ENCODE measurements at places on chromosomes 12 and 14.
A peak's percentile ranks its signal among the peaks of the same experiment; 100 is the strongest.

- DNase-seq = no peak
Observed at GRCh38 chr14:30796707-30797106, 77.7 kb upstream of the COCH start.

GRCh38 chr14:77092676-77093075 is 5.4 kb upstream of the CIPC start:
- no peak for DNase-seq

DNA sequence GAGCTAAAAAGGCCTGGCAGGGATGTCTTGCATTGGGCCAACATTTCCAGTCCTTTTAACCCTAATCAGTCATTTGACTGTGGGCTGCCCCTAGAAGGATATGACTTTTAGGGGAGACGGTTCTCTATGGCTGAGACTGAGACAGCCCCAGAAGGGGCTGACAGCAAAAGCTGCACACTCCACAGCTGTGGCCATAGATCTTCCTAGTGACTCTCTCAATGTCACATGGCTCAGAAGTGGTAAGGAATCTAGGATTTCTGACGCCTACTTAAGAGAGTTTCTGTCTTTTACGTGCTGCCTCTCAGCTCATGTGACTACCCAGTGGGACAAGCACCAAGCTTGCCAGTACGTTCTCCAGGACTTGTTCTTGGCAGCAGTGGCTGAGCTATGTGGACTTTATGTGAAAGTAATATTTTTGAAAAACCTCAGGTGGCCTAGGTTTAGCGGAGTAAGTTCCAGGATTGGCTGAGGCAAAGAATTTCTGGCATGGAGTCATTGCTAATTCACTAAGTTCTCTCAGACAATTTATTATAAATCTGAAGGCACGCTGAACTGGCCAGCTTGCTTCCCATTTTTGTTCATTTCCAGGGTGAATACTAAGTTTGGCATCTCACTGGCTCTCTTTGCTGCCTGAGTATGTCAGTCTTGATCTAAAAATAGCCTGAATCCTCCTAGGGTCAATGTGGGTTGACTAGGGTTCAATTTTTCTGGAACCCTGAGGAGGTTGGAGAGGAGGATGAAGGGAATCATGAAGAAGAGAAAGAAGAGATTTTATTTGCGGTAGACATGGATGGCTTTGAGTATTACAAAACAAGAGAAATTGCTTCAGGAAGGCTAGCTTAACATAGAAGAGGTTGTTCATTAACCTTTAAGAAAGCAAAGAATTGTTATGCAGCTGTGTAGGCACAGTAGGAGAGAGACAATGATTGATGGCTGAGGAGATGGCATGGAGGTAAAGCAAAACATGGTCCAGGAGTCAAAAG is 271.8 kb downstream of the AEBP2 start:
- DNase-seq = peak; percentile 93

- DNase-seq = no peak
Observed at GRCh38 chr14:68896132-68896531, 83.0 kb downstream of the ACTN1 start.

GRCh38 chr14:103188810-103189480 is 65.7 kb downstream of the TNFAIP2 start:
- peak; percentile 33 for DNase-seq

DNA sequence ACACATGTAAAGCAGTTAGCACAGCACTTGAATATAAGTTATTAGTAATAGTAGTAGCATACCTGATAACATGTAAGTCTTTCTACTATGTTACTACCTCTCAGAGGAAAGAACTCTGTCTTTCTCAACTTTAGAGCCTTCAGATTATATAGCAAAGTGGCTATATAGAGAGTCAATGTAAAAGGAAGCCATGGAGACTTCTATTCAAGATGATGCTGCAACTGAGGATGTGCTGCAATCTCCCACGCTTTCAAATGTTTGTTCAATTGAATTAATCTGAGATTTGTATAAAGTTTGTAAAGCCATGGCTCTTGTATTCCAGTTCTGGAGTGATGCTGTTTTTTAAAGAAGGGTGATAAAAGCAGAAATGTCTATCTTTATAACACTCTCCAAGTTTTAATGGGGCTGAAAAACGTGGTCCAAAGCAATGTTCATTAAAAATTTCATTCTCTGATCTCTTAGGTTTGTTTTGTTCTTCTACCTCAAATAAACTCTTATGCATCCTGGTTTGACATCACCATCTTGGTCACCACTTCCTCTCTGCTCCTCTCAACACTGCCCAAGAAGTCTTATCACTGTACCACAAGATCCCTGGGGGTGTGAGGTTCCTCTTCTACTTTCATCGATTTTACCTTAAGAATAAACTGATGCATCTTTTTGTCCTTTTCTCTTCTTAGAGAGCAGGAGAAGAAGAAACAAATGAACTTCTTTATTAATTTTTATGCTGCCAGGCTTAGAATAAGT is 40.6 kb downstream of the C12orf42 start:
- no peak for DNase-seq

DNA sequence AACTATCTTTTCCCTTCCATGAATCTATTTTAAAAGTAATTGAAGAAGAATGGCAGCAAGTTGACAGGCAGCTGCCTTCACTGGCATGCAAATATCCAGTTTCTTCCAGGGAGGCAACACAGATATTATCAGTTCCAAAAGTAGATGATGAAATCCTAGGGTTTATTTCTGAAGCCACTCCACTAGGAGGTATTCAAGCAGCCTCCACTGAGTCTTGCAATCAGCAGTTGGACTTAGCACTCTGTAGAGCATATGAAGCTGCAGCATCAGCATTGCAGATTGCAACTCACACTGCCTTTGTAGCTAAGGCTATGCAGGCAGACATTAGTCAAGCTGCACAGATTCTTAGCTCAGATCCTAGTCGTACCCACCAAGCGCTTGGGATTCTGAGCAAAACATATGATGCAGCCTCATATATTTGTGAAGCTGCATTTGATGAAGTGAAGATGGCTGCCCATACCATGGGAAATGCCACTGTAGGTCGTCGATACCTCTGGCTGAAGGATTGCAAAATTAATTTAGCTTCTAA is 18.4 kb downstream of the TMPO start:
- DNase-seq = peak; percentile 74

GRCh38 chr12:59736359-59736758 is 140.5 kb downstream of the SLC16A7 start:
- DNase-seq = no peak

GRCh38 chr12:20695232-20695631 is at the start of gene SLCO1C1:
SLCO1C1 (plus strand) TSS chr12:20695332; CDS start chr12:20699577, 4,245 bp downstream.
- no peak for DNase-seq

- no peak for DNase-seq
Observed at GRCh38 chr12:38102197-38102596, 214.4 kb upstream of the ALG10B start.

DNA sequence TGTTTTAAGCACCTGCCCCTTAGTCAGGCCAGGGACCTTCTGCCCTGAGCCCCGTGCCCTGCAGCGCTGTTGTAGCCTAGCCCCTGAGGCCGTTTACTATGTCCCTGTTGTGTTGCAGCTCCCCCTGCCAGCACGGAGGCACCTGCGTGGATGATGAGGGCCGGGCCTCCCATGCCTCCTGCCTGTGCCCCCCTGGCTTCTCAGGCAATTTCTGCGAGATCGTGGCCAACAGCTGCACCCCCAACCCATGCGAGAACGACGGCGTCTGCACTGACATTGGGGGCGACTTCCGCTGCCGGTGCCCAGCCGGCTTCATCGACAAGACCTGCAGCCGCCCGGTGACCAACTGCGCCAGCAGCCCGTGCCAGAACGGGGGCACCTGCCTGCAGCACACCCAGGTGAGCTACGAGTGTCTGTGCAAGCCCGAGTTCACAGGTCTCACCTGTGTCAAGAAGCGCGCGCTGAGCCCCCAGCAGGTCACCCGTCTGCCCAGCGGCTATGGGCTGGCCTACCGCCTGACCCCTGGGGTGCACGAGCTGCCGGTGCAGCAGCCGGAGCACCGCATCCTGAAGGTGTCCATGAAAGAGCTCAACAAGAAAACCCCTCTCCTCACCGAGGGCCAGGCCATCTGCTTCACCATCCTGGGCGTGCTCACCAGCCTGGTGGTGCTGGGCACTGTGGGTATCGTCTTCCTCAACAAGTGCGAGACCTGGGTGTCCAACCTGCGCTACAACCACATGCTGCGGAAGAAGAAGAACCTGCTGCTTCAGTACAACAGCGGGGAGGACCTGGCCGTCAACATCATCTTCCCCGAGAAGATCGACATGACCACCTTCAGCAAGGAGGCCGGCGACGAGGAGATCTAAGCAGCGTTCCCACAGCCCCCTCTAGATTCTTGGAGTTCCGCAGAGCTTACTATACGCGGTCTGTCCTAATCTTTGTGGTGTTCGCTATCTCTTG is 7.6 kb downstream of the DLK1 start:
- DNase-seq = no peak

- DNase-seq = no peak
Observed at GRCh38 chr12:95055057-95055456, 18.4 kb downstream of the NR2C1 start.

DNA sequence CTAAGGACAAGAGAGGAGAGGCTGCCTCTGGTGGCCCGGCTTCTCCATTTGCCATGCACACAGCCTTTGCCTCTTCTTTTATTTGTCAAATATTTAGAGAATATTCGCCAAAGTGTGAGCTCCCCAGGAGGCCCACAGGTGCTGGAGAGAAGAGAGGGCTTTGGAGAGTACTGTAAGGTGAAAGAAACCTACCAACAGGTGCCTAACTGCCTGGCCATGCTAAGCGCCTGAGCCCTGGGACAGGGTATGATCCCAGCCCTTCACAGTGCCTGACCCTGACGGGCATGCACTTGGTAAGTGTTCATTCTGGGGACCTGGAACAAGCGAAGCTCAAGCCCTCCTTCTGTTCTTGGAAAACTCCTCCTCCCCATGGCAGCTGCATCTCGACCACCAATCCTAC is 106.1 kb downstream of the DPF3 start:
- DNase-seq = no peak

GRCh38 chr12:51889216-51890132 is 1.6 kb downstream of the ANKRD33 start:
- no peak for DNase-seq

DNA sequence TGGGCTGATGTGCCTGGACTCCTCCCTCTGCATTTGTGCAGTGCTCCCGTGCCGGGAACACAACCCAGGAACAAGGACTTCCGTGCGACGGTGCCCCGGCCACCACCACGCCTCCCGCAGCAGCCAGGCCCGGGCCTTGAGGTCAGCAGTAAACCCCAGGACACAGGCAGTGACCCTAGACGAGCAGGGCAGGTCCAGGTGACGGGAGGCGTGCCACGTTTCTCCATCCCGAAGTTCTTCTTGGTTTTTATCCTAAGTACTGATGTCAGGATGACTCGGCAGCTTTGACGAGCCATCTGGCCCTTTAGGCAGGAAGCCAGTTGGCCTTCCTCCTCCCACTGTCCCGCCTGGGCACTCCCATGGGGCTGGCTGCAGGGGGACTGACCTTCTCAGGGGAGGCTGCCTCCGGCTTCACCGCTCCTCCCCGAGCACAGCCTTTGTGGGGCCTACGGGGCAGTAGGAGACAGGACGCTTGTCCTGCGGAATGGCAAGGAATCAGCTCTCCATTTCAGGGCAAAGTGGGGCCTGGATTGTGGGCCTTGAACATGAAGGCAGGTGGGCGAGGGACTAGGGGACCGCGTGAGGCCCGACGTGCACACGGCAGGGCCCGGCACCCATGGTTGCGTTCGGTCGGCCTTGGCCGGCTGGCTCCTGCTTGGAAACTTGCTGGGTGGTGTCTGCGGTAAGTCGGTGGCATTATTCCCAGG is 94.1 kb downstream of the FBXL14 start:
- DNase-seq = peak; percentile 86

GRCh38 chr12:94266796-94267536 is 118.6 kb downstream of the PLXNC1 start:
- peak; percentile 95 for DNase-seq

GRCh38 chr12:28446031-28446430 is 255.8 kb downstream of the CCDC91 start:
- DNase-seq = peak; percentile 30

DNA sequence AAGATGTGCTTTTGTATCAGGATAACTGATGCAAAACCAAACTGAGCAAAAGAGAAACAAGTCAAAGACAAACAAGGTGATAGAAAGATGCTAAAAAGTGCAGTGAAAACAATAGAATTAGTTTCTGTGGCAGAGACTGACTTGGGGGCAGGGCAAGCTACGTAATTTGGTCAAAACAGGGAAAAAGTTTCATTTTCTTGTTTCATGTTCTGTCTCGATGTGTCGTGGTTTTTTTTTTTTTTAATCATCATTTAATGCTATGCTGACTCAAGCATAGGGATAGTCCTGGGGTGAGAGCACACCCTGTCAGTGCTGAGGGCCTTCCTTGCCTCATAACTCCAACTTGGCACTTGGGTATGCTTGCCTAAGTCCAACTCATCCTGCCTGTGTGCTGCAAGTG is 144.1 kb upstream of the PTPRQ start:
- DNase-seq = peak; percentile 4

DNA sequence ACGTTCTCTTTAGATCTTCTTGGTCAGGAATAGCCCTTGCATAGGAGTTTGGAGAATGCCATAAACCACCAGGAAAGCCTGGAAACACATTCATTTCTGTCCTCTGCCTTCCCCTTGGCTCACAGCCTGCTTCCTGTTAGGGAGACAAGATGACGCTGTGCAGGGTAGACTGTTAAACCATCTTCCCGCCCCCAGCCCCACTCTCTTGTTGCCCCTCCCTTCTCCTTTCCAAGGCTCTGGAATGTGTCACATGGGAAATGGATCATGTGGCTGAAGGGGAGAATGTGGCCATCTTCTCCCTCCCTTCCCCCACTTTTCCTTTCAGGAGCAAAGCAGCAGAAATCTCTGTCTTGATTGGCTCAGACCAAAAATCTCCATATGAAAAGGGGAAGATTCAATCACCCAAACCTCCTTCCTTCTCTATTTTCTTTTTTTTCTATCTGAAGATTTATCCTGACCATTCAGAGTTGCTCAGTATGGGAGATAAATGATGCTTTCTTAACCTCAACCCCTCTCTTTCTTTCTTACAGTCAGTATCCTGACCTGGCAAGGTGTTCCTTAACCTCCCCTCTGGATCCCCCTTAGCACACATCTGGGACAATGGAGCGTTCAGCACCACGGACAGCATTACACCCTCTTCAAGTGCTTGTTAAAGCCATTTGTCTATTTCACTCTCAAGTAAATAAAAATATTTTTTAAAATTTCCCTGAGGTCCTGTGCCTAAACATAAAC is 11.4 kb downstream of the GPR19 start:
- peak; percentile 66 for DNase-seq

GRCh38 chr12:44377443-44378187 is 498.5 kb downstream of the NELL2 start:
- no peak for DNase-seq

- peak; percentile 85 for DNase-seq
Observed at GRCh38 chr12:57837864-57838562, 8.5 kb downstream of the CTDSP2 start.

GRCh38 chr12:64621257-64621942 is 11.1 kb downstream of the RASSF3 start:
- peak; percentile 87 for DNase-seq

Data from EH (cell line).